ENCODE measurements at places on chromosomes 6 and 20. TPM values are rescaled to one million over a fixed set of nuclear protein-coding genes. Genes with fewer than 3 reads are reported as not detected.

GRCh38 chr6:82396964-82397751 is 33.5 kb downstream of the TPBG start:
- H3K27ac ChIP-seq = no peak overlapping the region
- H3K36me3 ChIP-seq = peaks cover 4% of the 10 kb centered on the region
- no peak for DNase-seq
- H3K27me3 ChIP-seq = no peaks in the 10 kb centered on the region
- H3K4me3 ChIP-seq = no peak overlapping the region
- no peaks in the 10 kb centered on the region for H3K4me1 ChIP-seq

GRCh38 chr6:6407071-6407741 is 86.7 kb upstream of the F13A1 start:
- no peak overlapping the region for H3K27ac ChIP-seq
- H3K4me1 ChIP-seq = peaks cover 2% of the 10 kb centered on the region
- no peak overlapping the region for H3K4me3 ChIP-seq

DNA sequence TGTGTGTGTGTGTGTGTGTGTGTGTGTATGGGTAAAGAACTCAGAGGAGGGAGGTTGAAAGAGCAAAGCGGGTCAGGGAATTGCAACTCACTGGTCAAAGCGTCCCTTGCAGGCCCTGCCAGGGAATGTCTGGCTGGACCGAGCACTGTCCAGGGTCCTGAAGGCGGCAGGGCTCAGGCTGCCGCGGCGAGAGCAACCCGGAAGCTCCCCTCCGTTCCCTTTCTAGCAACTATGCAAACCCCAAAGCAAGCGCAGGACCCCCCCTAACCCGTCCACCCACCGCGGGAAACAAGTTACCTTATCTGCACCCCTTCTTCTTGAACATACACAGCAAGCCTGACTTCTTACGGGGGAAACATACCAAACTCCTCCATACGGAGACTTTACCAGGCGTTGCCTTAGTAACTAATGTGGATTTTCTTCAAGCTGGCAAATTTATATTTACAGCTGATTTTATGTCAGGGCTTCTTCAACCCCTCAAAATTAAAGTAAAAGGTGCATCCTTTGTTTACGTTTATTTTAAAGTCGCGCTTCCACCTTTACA is 538 bp upstream of the GRM1 start:
- H3K4me3 ChIP-seq = peak overlapping the region; percentile 87
- no peak overlapping the region for H3K27ac ChIP-seq
- peaks cover 6% of the 10 kb centered on the region for H3K27me3 ChIP-seq
- H3K36me3 ChIP-seq = no peaks in the 10 kb centered on the region
- no peaks in the 10 kb centered on the region for H3K4me1 ChIP-seq
- peak; percentile 82 for DNase-seq

Gene CLIC5
- total RNA-seq = 0.20 TPM

Gene PHACTR1
- 15.9 TPM for total RNA-seq

- no peak overlapping the region for H3K4me3 ChIP-seq
- H3K27me3 ChIP-seq = no peaks in the 10 kb centered on the region
- no peak for DNase-seq
- H3K36me3 ChIP-seq = no peaks in the 10 kb centered on the region
These were observed 28.3 kb upstream of the MEI4 start for GRCh38 chr6:77624515-77624914.

GRCh38 chr6:125791151-125791819 is 525 bp downstream of the NCOA7 start:
- H3K27ac ChIP-seq = no peak overlapping the region
- H3K4me1 ChIP-seq = no peaks in the 10 kb centered on the region
- H3K27me3 ChIP-seq = no peaks in the 10 kb centered on the region
- peak overlapping the region; percentile 92 for H3K4me3 ChIP-seq

Gene KCNG1
- 13.2 TPM for total RNA-seq

DNA sequence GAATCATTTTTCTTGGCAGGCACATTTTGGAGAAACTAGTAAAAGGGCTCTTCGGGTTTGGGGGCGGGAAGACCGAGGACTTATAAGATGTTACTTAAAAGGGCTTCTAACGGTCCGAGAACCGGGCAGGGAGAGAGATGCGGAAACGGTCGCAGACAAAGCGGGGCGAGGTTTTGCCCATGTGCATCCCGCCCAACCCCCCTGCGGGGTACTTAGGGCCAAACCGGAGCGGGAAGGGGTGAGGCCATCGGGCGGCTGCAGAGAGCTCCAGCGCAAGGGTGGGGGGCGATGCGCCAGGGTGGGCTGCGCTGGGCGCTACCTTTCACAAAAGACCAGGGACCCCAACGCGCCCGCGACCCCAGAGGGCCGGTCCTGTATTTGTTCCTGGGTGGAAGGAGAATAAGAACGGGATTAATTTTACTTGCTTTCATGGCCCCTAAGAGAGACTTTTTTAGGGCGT is 616 bp downstream of the TUBB start:
- peak; percentile 59 for DNase-seq
- H3K36me3 ChIP-seq = peaks cover 54% of the 10 kb centered on the region
- no peaks in the 10 kb centered on the region for H3K4me1 ChIP-seq
- peak overlapping the region; percentile 66 for H3K27ac ChIP-seq

Gene HCRTR2
- not detected for total RNA-seq

Gene RPL10A
- 1,830 TPM for total RNA-seq

DNA sequence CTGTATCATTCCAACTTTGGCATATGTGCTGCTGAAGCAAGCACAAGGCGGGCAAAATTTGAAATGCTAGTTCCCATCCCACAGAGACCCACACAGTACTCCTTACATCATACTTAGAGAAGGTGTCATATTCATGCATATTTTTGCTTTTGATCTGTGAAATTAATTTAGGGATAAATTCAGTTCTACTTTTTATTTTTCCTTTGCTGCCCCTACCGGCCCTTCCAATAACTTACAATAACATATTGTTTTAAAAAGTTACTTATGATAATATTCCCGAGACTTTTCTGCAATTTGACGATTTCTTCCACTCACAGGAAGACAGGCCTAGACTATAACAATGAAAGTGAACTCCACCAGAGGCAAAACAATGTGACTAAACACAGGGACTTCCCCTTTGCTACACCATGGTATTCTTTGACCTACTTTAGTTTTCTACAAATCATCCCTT is 35.0 kb downstream of the SESN1 start:
- H3K27me3 ChIP-seq = no peaks in the 10 kb centered on the region
- no peak overlapping the region for H3K27ac ChIP-seq
- DNase-seq = no peak
- H3K36me3 ChIP-seq = no peaks in the 10 kb centered on the region

DNA sequence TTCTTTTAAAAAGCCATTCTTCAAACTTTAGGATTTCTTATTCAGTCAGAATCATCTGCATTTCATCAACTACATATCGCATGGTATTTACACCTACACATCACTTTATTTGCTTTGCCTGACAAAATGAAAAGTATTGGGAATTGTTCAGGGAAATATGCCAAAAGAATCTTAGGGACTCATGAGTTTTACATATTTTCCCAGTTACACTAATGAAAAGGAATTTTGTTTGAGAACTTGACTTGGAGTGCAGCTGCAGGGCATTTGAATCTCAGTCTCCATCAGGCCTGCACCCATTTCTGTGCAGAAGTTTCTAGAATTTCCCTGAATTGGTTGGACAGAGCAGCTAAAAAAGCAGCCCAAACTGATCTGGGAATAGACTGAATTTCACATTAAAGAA is 65.3 kb downstream of the MTHFD1L start:
- DNase-seq = no peak
- H3K4me3 ChIP-seq = no peak overlapping the region
- H3K27ac ChIP-seq = no peak overlapping the region
- peaks cover 62% of the 10 kb centered on the region for H3K36me3 ChIP-seq
- no peaks in the 10 kb centered on the region for H3K4me1 ChIP-seq
- no peaks in the 10 kb centered on the region for H3K27me3 ChIP-seq

Gene CCM2L
- total RNA-seq = 5.2 TPM

Gene PABPC1L
- 83.5 TPM for total RNA-seq

Gene FAM209B
- 0.92 TPM for total RNA-seq

DNA sequence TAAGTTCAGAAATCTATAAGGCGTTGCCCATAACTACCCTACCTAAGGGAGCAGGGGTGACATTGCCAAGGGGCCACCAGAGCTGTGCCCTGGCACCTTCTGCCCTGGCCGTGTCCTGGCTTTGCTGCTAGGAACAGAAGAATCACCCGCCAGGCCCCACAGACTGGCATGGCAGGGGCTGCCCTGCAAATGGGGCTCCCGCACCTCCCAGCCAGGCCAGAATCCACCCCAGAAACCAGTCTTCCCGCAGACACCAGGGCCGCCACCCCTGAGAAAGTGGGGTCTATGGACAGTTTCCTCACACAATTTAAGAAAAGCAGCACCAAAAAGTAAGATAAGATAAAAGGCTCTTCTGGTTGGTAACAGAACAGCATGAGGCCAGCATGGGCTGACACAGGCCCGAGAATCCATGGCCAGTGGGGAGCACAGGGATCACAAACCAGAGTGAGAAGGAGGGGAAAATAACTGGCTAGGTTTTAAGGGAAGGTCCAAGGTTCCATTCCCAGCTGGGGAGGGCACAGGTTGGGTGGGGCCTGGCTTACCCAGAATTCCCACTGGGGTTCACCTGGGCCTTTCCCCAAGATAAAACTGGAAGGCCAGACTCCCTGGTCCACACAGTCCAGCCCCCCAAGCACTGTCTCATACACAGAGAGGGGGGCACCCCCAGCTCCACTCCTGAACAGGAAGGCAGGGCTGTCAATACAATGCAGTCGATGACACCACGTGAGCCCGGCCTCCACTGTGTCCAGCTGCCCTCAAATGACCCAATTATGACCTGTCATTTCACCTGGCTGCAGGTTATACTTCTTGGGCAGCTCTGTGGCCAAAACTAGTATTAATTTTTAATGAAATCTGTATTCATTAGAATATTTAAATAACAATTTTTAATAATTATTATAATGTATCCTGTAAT is 59.4 kb downstream of the PYGB start:
- peaks cover 31% of the 10 kb centered on the region for H3K36me3 ChIP-seq
- no peaks in the 10 kb centered on the region for H3K4me1 ChIP-seq
- H3K27ac ChIP-seq = no peak overlapping the region
- DNase-seq = no peak
- no peak overlapping the region for H3K4me3 ChIP-seq

Gene MEI4
- total RNA-seq = 0.55 TPM

DNA sequence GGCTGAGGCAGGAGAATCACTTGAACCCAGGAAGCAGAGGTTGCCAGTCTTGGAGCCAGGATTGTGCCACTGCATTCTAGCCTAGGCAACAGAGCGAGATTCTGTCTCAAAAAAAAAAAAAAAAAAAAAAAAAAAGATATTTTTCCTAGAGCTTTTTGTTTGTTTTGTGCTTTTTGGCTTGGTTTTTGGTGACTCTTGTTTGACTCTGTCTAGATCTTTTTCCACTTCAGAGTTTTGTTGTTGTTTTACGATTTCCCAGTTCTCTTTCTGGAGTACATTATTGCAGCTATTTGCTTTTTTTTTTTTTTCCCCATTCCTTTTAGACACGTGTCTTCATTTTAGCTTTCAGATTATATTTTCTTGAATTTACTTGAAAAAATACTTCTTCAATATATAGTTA is 67.0 kb upstream of the AKAP12 start:
- H3K4me1 ChIP-seq = no peaks in the 10 kb centered on the region
- H3K36me3 ChIP-seq = no peaks in the 10 kb centered on the region
- no peak overlapping the region for H3K27ac ChIP-seq
- no peaks in the 10 kb centered on the region for H3K27me3 ChIP-seq
- H3K4me3 ChIP-seq = no peak overlapping the region

GRCh38 chr20:37992802-37993409 is 40.4 kb downstream of the TTI1 start:
- no peaks in the 10 kb centered on the region for H3K27me3 ChIP-seq
- no peak overlapping the region for H3K4me3 ChIP-seq
- no peak overlapping the region for H3K27ac ChIP-seq
- H3K4me1 ChIP-seq = no peaks in the 10 kb centered on the region

GRCh38 chr6:41644297-41644879 is 6.1 kb downstream of the MDFI start:
- DNase-seq = no peak
- H3K27me3 ChIP-seq = no peaks in the 10 kb centered on the region
- H3K36me3 ChIP-seq = peaks cover 28% of the 10 kb centered on the region

Gene SLC12A5
- 8.7 TPM for total RNA-seq

GRCh38 chr6:149118737-149119653 is 198.5 kb upstream of the TAB2 start:
- no peak for DNase-seq
- no peaks in the 10 kb centered on the region for H3K4me1 ChIP-seq
- no peaks in the 10 kb centered on the region for H3K27me3 ChIP-seq
- no peak overlapping the region for H3K4me3 ChIP-seq

All from H9 (cell line).